Activated T-helper 1 cell treated with anti-CD3 and anti-CD28 coated beads, Interleukin-2, amount 50 U/mL, for 16 hours (primary cell): ENCODE measurements at places on chromosomes 12 and 14.

GRCh38 chr14:62654641-62655040, 390.6 kb downstream of the KCNH5 start:
- DNase-seq = no peak

DNA sequence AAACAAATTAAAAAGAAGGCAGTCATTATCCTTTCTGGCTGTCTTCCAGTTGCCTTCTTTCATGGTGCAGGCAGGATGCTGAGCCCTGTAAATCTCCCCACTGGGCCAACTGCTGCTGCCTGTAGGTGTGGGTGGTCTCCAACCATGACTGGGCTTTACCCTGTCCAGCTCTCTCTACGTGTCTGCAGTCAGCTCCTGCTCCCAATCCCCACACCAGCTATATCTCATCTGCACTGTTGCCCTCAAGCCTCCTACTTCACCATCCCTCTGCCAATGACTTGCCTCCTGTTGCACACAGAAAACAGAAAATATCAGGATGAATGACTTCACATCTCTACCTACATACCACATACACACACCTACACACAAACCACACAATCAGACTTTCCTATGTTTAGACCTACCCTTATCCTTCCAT, 39.7 kb upstream of the PSMA6 start:
- DNase-seq = no peak

DNA sequence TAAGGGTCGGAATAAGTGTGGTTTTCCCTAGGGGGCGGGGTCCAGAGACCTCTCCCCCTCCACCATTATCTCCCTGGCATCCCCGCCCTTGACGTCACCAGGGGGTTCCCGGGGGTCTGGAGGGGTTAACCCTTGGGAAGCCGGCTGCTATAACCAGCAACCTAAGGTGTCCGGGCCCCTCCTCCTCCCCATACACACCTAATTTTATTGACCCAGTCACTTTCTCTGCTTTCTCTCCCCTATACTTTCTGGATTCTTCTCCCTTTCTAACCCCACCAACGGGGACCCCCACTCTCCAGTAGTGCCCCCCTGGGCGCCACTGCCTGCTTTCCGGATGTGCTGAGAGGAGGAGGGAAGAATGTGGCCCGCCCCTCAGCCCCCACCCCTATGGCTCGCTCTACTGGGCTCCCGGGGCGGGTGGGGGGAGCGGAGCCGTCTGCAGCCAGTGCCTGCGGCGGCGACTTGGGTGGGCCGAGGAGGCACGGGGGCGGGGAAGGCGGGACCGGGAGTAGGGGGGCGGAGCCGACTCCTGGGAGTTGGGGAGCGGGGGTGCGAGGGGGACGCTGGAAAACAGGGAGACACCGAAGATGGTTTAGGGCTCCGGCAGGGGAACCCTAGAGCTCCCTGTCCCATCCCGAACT, 1.8 kb downstream of the GLI1 start:
- no peak for DNase-seq

DNA sequence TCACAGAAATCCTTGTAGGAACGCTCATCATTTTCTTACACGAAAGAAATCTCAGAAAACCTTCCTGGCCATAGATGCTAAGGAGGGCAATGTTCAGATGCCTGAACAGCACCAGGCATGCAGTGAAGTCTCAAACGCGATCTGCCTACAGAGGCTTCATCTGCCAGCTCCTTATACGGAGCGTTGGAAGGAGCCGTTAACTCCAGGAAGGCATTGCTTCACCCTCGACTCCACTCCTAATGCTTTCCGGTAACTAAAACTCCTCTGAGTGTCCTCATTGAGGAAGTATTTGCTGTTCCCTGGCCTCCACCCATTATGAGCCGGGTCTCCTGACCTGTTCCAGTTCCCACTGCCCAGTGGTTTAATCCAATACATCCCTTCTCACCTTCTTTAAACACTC, 502.7 kb downstream of the BCL11B start:
- no peak for DNase-seq

DNA sequence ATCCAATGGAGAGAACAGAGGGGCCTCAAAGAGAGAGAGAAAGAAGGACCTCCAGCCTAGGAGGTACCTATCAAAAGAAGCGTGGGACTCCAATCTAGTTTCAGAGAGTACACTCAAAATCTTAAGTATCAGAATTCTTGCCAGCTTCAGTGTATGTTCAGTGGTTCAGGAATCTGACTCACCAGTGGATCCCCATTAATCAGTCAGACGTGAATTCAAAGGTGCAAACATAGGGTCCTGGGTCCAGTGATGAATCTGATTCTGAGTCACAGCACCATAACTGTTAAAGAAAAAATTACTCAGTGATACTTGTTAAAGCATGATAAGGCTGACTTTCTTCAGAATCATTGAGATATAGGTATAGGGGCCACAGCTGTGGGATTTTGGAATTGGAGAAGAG, 33.2 kb downstream of the ETNK1 start:
- peak; percentile 1 for DNase-seq

DNA sequence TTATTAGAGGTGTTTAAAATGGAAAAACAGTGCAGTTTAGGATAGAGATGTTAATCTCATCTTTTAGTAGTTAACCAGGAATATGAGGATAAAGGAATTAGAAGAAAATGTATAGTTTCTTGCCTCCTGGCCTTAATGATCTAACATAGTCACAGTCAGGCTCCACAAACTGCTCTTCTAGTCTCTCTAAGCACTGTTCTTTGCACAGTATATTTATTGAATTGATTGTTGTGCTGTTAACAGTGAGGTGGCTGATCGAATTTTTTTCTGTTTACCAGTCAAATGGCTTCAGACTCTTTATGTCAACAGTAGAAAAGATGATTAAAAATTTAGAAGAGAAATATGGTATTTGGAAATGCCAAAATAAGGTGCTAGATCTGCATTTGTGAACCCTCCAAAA, 37.8 kb downstream of the ATF7IP start:
- DNase-seq = no peak

- DNase-seq = no peak
These were observed 57.6 kb downstream of the ST8SIA1 start for GRCh38 chr12:22276867-22277266.

- no peak for DNase-seq
These were observed 347.7 kb downstream of the TMEM132D start for GRCh38 chr12:129556082-129556481.

DNA sequence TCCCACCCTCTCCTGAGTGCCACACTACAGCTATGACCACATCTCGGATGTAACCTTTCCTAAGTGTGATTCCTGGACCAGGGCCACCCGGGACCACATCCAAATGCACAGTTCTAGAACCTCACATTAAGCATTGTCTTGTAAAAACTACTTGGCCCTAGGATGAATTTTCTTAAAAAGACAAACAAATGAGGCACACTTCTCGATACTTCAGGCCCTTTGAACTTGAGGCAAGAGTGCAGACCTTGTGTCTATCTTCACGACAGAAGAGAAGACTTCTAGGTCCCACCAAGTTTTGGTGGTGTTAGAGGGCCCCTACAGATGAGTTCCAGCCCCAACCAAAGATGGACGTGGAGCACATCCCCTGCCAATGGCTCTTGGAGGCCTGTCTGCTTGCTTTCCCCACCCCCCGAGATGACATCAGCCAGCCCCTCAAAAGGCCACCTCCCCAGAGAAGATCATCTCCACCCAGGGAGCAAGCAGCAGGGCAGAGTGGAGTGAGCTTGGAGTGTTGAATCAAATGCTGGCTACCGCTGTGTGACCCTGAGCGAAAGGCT, 9.3 kb downstream of the ISCU start:
- DNase-seq = no peak

DNA sequence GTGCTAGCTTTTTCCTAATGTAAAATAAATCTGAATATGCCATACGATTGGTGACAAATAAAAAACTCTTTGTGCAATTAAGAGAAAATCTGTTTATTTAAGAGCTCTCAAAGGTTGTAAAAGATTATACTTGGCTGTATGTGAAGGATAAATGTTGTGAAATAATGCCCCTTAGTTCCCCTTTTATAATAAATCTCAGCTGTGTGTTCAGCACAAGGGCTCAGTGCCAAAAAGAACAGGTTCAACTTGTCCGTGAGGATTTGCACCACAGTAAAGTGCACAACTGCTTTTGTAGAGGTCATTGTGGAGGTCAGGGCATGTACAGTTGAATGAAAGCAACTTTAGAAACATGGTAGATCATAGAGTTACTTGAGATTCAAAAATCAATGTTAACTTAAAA, 118.6 kb downstream of the TRMT5 start:
- no peak for DNase-seq

- no peak for DNase-seq
These were observed 104.9 kb upstream of the PMCH start for GRCh38 chr12:102302553-102302952.

GRCh38 chr12:68617160-68617926, 6.6 kb downstream of the RAP1B start:
- DNase-seq = no peak

DNA sequence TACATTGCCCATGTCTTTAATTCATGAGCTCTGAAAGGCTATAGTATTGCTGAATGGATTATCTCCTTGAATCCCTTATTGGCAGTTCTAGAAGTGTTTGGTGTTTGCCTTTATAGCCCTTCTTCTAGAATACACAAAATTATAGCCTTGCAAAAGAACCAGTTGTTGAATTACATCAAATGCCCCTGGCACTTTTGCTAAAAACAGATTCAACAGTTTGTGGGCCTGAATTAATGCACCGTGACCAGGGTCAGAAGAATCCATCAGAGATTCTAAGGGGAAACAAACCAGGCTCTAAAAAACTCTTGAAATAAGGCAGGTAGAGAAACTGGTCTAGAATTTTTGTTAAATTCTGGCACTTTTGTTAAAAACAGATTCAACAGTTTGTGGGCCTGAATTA, 197.8 kb downstream of the SOX5 start:
- no peak for DNase-seq

- DNase-seq = no peak
These were observed 194.1 kb downstream of the NUAK1 start for GRCh38 chr12:105944628-105945027.

DNA sequence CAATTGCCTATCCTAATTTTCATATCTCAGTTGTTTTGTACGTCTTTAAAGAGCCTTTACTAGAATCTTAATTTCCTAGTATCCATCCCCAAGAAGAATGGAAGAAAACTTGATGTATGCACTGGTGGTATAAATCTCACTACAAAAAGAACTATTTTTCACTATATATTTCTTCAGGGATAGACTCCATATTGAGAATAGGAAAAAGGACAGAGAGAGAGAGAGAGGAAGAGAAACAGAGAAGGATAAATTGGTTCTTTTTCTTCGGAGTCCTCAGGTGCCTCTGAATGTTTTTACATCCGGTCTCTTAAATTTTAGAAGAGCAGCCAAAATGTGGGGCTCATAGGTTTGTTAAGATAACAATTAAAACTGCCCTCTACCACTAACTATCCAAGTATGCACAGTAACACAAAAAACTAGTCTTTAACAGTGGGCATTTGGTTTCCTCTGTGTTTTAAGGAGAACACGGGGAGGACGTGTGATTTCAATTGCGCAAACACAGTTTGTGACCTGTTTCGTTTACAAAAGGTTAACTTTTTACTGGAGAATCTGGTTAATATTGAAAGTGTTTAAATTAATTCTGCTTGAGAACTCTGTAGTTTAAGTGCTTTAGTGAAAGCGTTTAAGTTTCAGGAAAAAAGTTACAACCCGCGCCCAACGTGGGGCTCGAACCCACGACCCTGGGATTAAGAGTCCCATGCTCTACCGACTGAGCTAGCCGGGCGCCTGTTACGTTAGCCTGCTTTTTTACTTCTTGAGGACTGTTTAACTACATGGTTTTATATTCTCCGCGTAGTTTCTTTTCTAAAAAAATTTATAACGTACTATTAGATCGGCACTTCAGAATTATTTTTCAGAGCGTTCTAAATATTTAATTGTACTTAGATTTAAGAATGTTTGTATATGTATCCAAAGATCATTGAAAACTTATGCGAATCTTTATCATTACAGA, 5.1 kb upstream of the PSMA3 start:
- DNase-seq = peak; percentile 74

GRCh38 chr14:33990790-33991189, 39.9 kb upstream of the EGLN3 start:
- no peak for DNase-seq

DNA sequence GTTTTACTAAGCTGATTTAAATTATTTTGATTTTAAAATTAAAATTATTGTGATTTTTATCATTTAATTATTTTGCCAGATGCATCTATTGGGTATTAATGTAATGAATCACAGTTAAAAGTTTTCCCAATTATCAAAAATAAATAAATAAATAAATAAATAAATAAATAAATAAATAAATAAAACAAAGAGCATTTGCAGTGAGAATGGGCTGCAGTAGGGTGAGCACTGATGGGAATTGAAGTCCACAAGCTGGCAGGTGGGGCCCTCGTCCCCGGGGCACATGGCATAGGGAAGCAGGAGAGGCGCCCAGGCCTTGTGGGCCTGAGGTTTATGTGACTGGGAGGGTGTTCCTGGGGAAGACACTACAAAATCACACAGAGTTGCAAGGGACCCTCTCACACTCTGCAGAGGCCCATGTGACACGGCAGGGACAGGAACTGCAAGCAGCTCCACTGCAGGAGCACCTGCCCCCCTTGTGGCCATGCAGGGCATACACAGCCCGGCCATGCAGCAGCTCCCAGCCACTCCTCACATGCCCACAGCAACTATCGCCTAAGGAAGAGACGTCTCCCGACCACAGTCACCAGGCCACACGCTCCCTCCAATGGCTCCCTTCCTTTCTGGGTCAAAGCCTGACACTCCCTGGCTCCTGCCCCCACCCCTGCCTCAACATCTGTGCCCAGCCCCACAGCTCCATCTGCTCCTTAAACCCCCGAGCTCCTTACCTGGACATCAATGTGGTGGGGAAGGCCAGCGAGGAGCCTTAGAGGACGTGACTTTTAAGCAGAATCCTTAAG, 256.3 kb upstream of the SFSWAP start:
- DNase-seq = no peak

GRCh38 chr14:61567838-61568571, 127.3 kb upstream of the HIF1A start:
- no peak for DNase-seq

- no peak for DNase-seq
These were observed 887.2 kb upstream of the SEL1L start for GRCh38 chr14:82420871-82421270.

DNA sequence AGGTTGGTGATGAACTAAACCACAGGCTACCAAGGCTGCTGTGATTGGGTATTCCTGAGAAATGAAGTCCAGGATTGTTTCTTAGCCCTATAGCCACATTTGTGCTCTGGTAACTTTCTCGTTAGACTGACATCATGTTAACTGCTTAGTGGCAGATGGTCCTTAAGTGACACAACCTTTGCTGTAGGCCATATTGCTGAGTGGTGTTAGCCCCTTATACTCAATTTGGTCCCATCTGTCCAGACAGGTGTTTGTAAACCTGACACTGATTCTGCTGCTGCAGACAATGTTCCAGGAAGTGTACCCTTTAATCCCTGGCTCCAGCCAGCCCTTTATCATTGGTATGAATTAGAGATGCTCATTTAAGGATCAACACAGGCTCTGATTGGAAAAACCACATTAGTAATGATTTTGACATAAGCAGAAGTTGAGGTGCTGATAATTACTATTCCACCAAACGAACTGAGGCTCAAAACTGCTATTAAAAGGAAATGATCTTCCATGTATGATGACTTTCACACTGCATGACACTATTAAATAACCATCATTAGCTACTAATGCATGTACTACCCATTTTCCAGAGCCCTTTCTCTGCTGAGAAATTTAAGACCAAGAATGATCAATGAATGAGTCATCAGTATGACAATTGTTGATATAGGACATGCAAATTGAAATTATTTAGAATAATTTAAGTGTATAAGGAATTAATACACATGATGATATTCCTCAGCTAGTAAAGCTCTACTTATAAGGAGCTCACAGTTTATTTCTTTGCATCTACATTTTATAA, 3.6 kb upstream of the SSTR1 start:
- DNase-seq = no peak

- no peak for DNase-seq
These were observed 731.9 kb upstream of the FBXO33 start for GRCh38 chr14:40164083-40164482.

- no peak for DNase-seq
These were observed 338.8 kb upstream of the SFSWAP start for GRCh38 chr12:131372171-131372475.
